ENCODE measurements at places on chromosomes 5 and 9.

GRCh38 chr5:171770153-171770552, 15.5 kb upstream of the SMIM23 start:
- no peak for DNase-seq

- no peak for DNase-seq
Measured at GRCh38 chr5:179795863-179796833, 2.4 kb downstream of the LTC4S start.

DNA sequence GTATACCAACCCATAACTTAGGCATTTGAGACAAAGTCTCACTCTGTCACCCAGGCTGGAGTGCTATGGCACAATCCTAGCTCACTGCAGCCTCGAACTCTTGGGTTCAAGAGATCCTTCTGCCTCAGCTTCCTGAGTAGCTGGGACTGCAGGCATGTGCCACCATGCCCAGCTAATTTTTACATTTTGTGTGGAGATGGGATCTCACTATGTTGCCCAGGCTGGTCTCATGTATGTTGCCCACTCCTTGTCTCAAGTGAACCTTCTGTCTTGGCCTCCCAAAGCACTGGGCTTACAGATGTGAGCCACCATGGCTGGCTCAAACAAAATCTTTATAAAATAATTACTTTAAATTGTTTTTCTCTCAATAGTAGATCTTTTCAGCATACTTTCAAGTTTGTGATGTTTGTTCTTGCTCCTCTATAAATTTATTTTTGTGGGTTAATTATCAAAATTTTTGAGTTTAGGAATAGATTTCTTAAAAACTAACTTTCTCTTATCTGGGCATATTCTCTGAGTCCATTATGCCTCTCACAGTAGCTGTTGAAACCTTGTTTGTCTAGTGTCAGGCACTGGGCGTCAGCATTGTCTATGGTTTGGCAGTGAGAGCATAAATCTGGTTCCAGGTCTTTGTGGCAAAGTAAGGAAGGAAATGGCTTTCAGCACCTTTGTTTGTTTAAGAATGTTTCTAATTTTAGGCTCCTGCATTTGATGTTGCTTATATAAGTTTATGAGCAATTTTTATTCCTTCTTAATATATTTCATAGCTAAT, 38.7 kb downstream of the NLN start:
- DNase-seq = no peak

- DNase-seq = peak; percentile 1
Measured at GRCh38 chr9:2087500-2088313, 72.6 kb downstream of the SMARCA2 start.

- DNase-seq = no peak
Measured at GRCh38 chr5:167929841-167930240, 361.6 kb upstream of the WWC1 start.

DNA sequence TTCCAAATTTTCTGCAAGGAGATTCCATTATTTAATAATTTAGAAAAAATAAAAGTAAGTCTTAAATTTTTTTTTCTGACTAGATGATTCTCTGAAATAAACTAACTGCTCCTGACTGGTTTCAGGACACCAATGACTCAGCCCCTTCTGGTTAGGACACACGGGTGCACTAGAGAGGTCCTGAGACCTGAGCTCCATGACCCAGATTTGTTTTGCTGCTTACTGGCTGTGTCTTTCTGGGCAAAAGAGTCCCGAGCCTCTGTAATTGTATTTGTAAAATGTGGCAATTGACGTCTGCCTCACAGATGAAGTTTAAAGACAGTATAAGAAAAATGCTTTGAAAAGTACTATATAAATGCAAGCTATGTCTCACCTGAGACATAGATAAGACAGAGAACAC, 89.1 kb downstream of the SLC24A2 start:
- no peak for DNase-seq

DNA sequence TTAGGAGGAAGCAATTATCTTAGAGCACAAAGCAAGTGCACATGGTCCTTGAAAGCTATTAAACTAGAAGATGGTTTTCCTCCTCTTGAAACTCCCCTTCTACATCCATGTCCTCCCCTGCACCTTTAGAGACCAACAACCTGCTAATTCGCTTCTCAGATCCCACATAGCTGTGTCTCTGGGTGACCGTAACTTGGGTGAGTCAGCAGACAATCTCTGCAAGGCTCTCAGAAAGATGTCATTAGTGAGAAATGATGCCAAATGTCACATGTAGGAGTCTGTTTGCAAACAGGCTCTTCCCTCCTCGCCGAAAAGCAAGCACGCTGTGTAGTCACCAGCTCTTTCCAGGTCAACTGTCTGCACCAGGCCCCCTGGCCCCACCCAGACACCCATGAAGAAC, 291.8 kb downstream of the SLIT3 start:
- DNase-seq = no peak

DNA sequence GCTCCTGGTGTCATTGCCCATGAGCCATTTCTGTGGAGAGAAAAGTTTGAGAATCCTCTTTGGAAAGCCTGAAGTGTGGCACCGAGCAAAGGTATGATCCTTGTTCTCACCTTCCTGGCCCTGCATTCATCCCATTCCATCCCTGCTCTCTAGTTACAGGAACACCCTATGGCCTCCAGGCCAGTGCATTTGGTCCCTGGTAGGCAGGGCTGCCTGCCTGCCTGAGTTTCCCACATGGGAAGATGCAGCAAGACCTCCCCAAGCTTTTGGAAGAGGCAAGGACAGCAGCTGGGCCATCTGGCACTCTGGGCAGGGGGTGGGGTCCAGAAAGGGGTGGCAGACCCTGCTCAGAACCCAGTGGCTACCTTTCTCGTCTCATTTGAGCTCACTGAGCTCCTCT, 24.5 kb downstream of the IGIP start:
- DNase-seq = no peak

GRCh38 chr9:95230046-95230445, 87.5 kb downstream of the FANCC start:
- no peak for DNase-seq

DNA sequence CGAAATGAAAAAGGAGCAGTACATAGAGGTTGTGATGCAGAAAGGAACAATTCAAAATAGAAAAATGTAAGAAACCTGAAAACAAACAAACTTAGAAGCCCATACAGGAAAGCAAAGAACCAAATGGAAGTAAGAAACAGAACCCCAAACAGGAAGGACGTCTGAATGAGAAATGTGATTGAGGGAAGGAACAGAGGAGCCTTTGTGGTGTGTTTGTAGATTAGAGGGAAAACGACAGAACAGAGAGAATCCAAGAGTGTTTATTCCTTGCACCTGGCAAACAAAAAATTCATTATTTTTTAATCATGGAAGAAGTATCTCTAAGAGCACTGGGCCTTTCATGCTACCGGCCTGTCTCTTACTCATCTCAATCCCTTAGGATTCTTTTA, 67.8 kb upstream of the ZSWIM6 start:
- DNase-seq = no peak

DNA sequence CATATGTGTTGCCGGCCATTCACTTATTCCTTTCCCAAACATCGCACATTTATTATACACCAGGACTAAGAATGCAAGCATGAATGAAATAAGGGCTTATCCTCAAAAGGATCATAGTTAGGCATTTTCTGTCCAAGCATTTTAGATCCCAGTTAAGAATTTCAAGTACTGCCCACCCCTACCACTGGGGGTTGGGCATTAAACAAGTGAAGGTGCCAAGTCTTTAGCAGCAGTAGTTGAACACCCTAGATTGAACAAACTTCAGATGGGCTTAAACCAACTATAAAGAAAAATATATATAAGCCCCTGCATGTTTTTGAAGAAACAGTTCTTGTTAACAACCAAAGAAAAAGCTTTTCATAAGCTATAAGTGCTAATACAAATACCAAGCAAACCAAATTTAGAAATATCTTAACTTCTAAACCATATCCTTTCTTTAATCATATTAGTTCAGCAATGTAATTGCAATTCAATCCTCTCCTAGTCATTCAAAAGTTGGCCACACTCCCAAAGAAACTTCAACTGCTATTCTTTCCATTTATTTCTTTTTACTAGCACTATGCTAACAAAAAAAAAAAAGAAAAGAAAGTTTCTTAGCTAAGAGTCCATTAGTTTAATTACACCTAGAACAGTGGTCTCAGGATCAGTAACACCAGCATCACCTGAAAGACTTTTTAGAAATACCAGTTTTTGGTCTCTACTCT, 149.8 kb downstream of the MLLT3 start:
- DNase-seq = no peak

DNA sequence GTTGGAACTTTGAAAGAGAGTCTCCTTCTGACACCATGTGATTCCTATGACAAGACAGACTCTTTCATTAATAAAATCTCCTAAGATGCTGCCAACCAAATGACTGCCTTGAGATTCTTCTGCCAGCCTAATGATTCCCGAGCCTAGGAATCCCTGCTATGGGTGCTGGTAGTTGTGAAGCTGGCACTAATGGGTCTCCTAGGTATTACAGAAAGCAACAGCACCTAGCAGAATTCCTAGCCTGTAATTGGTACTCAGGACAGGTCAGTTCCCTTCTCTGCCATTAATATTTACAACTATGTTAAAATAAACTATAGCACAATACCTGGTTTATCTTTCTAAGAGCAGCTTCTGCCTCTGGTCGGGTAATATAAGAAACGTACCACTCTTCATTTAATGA, 19.3 kb downstream of the C5orf58 start:
- DNase-seq = no peak

DNA sequence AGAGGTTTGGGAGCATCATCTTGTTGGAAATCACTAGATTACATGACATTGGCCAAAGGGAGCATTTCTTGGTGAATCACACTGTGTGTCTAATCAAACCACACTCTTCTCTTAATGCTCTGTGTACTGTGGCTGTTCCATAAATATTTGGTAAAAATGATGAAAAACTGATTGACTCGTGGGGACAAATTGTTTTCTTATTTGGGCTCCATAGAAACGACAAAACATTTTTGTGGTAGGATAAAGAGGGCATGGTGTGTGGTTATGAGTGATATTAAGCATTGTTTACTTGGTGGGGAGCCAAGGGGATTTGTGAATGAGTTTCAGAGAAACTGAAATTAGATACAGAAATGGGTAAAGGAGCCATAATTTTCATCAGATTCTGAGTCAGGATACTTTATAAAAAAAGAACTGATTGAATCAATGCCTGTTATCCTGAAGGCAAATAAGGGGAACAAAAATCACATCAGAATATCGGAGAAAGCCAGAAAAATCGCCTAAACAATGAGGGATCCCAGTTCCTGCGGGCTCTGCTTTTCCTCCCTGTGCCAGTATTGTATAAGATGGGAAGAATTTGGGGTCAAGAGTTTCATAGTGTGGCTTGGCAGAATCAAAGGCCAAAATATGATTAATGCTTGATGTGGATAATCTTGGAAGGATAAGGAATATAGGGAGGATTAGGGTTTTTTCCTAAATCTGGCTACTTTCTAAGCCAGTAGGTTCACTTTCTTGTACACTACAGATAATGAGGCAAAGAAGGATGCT, 33.3 kb downstream of the FBXL7 start:
- no peak for DNase-seq

GRCh38 chr9:25396828-25397227, 281.4 kb downstream of the TUSC1 start:
- DNase-seq = no peak

DNA sequence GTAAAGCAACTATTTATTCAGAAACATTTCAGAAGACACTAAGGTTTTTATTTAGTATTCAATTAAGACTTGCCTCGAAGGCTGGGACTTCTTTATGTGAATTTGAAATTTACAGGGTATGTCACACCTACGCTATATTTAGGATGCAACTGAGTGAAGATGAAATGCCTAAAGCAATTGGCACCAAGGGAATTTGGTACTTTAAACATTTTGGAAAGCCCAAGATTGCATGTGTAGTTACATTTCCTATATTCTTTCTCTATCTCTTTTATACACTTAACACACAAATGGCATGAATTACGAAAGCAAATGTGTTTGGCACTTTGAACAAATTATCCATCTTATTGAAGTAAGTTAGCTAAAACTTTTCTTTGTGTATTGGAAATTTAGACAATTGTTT, 633.3 kb downstream of the PDE4D start:
- DNase-seq = no peak

DNA sequence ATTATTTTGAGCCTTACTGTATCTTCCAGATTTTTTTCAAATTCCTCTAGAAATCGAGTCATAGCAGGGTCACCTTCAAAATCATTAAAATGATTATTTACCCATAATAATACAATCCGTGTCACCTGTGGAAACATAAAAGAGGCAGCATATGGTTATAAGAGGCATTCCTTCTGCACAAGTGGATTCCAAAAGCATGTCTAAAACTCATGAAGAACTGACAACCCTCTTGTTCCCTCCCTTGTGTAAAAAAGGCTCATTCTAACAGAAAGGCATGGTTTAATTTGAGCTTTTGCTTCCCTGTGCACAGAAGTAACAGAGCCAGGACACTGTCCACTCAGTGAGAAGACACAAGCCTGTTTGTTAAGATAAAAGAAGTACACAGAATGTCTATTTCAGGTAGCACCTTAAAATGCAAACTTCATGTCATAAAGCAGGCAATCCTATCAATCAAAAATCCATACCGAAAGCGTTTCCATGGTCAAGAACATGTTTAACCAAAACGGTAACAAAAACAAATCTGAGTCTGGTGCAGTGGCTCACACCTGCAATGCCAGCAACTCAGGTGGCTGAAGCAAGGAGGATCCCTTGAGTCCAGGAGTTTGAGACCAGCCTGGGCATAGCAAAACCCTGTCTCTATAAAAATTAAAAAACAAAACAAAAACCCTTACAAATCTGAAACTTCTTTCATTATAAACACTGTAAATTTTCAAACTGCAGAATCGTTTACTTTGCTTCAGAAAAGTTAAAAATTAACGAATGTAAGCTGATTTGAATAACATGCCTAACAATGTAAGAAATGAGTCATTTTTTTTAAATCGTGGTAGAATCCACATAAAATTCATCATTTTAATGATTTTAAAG, 139.3 kb downstream of the RAPGEF6 start:
- no peak for DNase-seq

DNA sequence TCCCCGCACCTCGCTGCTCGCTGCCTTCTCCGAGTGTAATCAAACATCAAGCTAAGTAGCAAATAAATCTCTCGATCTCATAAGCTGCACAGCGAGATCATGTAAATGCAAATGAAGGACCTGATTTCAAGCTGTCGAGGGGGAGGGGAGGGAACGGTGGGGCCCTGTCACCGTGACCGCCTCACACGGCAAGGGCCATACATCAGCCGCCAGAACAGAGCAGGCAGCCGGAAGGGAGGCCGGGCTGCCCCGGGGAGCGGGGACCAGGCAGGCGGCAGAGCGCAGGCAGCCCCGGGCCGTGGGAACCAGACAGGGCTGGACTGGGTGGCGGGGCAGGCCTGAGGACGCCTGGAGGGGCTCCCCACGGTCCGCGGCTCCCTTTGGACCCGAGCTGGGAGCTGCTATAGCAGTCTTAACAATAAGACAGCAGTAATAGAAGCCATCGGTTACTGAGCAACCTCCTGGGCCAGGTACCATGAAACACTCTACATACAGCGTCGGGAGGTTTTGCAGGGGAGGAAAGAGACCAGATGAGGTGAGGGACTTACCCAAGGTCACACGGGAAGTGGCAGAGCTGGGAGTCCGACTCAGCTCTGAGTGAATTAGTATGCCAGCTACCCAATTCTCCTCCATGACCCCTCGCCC, 76.8 kb downstream of the CFAP77 start:
- DNase-seq = no peak

- DNase-seq = no peak
Measured at GRCh38 chr9:124260769-124261603, 3.2 kb downstream of the NEK6 start.
